Fibroblast of the aortic adventitia (primary cell): ENCODE measurements at places on chromosomes 1 and 21.

- DNase-seq: peak; percentile 68
These were observed 36.0 kb downstream of the F5 start for GRCh38 chr1:169550294-169550693.

GRCh38 chr1:111227851-111228747 is 586 bp downstream of the CHI3L2 start:
- DNase-seq: peak; percentile 91

DNA sequence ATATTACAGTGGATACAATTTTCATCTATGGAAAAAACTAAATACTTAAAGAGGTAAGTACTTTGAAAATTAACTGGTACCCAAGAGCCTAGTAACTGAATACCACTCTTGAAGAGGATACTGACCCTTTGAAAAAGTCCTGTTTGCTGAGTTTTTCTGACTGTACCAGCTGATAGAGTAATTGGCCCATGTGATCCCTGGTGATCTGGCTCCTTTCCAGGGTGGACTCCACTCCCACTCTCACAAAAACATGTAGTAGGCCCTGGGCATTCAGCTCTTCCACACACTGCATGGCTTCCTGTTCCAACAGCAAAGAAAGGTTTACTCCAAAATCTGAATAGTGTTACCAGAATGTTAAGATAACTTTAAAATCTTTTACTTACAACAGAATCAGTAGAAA is 53.6 kb upstream of the HP1BP3 start:
- peak; percentile 11 for DNase-seq

GRCh38 chr1:36776948-36777831 is 257.1 kb downstream of the GRIK3 start:
- DNase-seq: no peak

- no peak for DNase-seq
These were observed 7.3 kb downstream of the CCN1 start for GRCh38 chr1:85587841-85588240.

DNA sequence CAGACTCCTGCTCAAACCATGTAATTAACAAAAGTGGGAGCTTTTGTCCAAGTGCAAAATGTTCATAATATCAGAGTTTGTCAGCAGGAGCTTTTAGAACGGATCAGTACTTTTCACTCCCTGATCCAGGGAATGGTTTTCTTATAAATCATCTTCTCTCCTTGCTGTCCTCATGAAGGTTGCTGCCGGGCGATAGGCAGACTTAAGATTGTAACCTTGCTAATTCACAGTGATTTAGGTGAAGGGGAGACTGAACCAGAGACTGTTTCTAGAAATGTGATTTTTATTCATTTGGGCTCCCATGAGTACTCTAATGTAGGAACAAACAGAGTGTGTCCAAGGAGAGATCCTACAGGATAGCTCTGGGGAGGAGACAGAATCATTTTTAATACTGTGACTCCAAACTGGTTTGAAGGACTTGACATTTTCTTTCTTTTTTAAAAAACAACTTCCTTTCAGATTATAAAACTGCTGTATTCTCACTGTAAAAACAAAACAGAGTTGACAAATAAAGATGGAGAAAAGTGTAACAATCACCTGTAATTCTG is 23.7 kb downstream of the ELAVL4 start:
- DNase-seq: no peak

GRCh38 chr1:247273013-247273412 is 17.1 kb downstream of the VN1R5 start:
- no peak for DNase-seq

- no peak for DNase-seq
These were observed at the start of gene KRTAP10-2 for GRCh38 chr21:44551340-44551961. Gene KRTAP10-2 (minus strand): TSS chr21:44551505. CDS start chr21:44551458, 47 bp downstream.

DNA sequence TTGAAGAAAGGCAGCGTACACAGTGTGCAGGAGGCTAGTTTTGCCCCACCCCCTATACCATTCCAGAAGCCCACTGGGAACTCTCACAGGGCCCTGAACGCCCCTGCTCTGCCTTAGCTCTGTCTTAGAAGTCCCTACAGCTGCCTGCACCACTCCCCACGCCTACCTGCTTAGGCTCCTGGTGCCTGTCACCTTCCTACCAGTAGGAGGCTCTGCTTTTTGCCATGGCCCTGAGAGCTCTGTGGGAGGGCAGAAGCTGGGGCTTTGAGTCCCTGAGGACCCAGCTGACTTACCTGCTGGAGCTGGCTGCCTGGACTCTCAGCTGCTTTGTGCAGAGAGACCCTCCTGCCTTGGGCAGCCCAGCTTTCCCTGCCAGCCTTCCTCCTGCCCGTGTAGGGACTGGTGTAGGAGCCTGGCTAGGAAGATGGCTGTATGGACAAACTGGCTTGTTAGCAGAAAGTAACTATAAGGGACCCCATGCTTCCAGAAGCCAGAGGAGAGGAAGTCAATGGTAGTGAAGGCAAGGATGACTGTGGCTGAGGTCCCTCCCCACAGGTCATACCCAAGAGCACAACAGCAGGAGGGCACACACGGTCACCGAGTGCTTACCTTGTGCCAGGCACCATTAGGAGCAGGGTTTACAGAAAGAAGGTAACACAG is 9.8 kb upstream of the CELSR2 start:
- peak; percentile 34 for DNase-seq
